Esophagus squamous epithelium (tissue), 5 donors: ENCODE measurements at places on chromosomes 13 and 19.

DNA sequence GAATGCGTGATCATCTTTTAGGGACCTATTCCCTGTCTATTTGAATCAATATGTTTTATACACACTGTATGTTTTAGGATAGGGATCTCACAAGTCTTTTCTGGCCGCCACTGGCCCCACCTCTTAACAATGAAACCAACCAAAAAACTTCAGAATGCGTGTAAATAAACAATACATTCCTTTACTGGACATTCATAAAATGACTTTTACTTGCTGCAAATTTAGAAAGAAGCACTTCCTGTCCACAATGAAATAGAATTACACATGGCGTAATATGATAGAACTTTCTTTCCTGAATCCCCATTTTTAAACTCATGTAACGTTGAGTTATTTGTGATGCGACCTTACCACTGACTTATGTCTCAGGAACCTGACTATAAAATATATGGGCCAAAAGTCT is 233.6 kb downstream of the SLITRK6 start:
- no peak for DNase-seq

DNA sequence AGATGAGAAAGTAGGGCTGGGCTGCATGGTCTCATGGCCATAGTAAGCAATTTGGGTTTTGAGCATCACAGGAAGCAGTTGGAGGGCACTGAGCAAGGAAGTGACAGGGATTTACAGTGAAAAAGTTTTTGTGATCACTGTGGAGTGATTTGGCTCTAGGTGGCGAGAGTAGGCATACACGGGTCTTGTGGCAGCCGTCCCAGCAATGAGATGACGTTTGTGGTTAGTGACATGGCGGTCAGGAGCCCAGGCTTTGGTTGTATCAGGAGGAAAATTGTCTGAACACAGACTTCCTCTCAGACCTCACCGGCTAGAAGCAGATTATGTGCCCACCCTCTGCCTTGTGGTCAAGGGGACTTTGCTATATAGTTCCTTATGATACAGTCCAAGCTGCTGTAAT is 3.3 kb downstream of the ZNF444 start:
- DNase-seq, result no peak

DNA sequence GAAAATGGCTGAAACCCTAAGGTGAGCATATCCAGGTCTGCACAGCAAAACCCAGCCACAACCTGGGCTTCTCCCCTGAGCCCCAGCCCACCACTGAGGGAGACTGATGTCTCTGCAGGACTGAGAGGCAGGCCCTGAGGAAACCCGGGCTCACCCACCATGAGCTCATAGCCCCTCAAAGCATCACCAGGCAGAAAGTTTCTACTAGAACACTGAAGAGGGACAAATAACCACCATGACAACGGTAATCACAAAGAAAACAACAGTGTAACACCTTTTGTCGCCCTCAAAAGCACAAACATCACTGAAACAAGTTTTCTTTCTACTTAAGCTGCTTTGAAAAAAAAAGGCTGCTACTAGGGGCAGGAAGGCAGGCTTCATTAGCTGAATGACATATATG is 29.8 kb downstream of the TSHZ3 start:
- no peak for DNase-seq

DNA sequence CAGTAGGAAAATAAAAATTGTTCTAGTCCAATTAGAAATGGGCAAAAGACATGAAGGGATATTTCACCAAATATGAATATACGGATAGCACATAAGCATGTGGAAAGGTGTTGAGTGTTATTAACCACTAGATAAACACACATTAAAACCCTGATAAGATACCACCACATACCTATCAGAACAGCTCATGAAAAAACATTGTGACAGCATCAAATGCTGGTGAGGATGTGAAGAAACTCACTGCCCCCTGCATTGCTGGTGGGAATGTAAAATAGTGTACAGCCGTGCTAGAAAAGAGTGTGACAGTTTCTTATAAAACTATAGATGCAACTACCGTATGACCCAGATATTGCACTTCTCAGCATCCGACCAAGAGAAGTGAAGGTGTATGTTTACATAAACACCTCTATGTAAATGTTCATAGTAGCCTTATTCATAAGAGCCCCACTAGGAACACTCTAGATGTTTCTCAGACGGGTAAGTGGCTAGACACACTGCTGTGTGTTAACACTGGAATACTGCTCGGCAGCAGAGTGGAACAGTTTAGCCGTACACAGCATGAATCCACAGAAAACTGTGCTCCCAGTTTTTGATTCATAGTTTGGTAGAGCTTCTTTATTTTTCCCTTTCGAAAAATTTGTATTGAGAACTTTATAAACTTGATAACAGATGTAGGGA is 321.1 kb downstream of the MYO16 start:
- no peak for DNase-seq

DNA sequence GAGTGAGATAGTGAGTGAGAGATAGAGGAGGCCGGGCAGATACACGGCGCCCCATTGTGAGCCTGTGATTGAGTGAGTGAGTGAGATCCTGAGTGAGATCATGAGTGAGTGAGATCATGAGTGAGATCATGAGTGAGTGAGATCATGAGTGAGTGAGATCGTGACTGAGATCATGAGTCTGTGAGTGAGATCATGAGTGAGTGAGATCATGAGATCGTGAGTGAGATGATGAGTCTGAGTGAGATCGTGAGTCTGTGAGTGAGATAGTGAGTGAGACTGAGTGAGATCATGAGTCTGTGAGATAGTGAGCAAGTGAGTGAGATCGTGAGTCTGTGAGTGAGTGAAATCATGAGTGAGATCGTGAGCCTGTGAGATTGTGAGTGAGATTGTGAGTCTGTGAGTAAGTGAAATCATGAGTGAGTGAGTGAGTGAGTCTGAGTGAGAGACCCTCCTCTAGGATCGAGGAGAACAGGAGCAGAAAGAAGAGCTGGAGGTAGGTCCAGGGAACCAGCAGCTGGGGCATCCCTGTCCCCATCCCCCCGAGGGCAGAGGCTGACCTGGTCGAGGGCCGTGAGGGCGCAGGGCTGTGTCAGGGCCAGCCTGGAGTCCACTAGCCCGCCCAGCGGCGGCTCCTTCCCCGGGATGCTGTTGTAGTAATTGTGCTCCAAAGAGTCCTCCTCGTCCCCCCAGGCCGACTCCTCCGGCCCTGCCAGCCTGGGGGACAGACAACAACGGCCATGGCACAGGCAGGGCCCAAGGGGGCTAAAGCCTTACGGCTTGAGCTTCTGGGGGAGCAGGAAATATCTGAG is 25.4 kb upstream of the C2CD4C start:
- DNase-seq, result no peak

DNA sequence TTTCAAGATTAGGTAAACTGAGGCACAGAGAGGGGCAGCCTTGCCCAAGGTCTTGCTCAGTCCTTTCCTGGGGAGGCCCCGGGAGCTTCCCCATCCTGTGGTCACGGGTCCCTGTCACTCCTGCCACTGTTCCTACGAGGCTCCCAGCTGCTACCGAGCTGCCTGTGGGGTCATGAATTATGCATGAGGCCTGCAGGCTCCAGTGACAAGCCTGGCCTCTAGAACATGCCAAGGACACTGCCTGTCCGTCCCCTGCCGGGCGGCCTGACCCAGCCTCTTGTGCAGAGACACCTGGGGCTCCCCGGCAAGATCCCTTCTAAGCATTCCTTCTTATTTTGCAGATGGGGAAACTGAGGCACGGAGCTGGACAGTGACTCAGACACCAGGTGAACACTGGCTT is 2.7 kb downstream of the FCHO1 start:
- DNase-seq, result no peak

DNA sequence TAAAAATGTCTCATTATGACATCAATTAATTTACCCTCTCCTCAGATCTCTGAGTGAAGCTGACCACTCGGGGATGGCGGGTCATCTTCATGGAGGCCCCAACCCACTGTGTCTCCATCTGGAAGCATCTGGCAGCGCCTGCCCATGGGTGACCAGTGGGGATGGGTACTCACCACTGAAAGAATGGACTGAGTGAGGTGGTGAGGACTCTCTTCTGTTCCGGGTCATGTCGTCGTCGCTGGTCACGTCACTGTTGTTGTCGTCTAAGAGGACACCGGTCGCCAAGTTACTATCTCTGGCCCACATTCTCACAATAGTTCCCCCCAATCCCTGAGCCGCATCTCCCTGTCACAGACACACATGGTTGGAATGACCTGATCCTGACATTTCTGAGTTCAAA is 17.1 kb downstream of the PEG3 start:
- DNase-seq, result no peak

DNA sequence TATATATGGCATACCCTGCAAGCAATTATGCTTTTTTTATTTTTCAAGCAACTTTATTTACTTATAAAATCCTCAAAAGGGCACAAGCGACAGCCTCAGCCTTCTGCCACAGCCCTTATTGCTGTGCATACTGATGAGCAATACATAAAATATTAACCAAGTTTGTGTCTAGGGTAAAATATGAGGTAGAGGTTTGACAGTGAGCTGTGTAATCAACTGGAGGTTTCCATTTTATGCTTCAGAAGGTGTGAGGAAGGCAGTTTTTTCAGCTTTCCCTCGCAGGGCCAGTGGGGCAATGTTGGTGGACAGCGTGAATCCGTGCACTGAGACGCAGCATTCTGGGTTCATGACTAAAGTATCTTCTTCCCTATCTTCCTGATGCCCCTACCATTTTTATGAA is 310.4 kb downstream of the IRS2 start:
- no peak for DNase-seq

- no peak for DNase-seq
Observed at GRCh38 chr13:82636119-82636518, 1246.2 kb downstream of the SLITRK1 start.

DNA sequence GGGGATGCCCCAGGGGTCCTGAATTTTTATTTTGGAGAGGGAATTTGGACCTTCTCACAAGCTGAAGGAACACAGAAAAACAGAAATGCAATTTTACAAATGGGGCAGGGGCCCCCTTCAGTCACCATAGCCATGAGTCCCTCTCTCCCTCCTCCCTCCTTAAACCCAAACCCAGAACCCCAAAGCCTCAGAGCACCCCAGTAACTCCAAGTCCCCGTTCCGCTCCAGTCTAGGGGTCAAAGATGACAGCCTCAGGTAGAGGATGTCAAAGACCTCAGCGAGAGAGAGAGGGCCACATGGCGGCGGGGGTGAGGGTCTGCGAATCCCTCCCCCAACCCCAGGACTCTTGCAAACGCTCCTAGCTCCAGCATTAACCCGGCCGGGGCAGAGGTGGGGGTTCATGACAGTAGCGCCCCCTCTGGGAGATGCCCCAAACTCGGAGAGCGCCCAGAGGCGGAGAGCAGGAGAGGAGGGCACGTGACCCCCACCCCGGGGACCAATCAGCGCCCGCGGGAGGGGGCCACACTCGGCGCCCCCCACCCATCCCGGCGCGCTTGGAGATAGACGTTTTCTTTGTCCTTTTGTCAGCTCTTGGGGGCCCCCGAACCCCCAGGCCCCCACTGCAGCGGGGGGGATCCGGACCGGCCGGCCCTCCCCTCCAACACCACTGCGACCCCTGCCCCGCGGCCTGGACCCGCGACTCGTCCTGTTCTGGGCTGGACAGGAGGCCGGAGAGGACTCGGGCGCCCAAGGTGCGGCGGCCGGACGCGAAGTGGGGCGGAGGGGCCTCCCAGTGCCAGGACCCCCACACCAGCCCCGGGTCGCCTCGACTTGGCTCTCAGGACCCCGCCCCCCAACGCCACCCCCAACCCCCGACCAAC is 20.8 kb upstream of the SEMA6B start:
- DNase-seq, result no peak

DNA sequence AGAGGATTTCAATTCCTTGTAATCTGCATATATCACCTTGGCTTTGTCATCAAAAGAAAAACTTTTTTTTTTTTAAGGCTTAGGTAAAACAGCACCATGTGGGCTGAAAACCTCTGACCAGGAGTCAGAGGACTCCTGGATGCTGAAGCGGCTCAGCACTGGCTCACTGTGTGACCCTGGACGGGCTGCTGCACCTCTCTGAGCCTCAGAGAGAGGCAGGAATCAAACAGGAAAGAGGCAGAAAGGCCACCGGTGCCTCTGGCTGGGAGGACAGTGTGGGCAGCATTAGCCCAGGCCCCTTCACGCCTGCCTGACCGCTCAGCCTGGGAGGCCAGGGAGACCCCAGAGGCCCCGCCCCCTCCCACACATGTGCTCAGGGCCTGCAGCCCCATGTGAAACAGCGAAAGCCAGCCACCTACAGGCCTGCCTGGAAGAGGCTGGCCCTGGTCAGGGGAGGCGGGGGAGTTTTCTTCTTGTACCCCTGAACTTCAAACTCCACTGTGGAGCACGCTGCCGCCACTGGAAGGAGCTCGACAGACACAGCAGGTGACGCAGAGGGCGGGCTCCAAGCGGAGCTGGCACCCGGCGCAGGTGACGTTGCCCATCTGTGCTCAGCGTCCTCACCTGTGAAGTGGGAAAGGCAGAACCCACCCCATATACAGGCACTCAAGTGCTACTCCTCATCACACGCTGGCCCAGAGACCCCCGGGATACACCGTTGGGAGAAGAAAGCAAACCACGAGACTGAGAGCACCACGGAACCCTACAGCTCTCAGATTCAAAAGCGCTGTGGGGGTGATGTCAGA is 39.7 kb downstream of the MLLT1 start:
- DNase-seq, result no peak

DNA sequence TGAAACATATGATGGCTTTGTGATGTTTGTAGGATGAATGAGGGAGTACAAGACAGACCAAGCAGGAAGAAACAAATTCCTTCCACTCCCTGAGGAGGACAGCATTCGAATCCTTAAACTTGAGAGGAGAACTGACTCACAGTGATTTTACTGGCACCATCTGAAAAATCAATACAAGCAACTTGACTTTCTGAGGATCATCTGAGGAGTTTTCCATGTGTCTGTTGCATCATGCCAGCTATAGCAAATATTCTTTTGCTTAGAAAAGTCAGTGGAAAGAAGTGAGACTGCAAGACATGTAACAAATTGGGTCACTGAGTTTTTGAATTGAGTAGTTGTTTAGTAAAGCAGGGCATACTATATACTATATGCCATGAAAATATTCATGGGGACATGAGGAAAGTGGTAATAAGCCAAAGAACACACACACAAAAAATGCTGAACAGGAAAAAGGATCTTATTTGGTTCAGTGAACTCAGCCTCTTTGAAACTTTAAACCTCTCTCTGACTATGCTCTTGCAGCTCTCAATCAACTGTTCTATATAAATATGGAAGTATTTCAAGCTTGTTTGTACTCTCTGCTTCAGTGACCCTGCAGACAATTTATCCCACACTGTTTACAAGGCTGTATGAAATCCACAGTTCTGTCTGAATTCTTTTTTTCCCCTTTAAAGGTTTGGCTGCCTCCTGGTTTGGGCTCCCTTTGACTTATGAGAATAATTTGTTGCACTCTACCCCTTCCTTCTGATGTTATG is 35.5 kb downstream of the SERTM1 start:
- no peak for DNase-seq

DNA sequence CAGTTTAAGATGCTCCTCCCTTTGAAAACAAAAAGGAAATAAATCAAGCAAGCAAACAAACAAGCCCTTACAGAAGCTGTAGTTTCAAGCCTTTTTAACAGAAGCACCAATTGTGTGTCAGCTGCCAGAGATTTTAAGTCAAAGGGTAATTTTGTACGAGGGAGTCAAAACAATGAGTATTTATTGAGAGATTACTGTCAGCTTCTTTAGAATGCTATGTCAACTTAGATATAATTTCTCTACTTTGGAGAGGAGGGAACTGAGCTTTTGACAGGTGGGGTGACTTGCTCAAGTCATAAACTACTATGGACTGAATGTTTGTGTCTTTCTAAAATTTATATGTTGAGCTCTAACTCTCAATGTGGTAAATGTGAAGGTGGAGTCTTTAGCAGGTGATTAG is 10.5 kb upstream of the CBY2 start:
- no peak for DNase-seq

- DNase-seq, result no peak
Observed at GRCh38 chr13:24851546-24851945, 87.6 kb downstream of the RNF17 start.
